SK-N-DZ (cell line): ENCODE measurements at places on chromosomes 7 and 10.

DNA sequence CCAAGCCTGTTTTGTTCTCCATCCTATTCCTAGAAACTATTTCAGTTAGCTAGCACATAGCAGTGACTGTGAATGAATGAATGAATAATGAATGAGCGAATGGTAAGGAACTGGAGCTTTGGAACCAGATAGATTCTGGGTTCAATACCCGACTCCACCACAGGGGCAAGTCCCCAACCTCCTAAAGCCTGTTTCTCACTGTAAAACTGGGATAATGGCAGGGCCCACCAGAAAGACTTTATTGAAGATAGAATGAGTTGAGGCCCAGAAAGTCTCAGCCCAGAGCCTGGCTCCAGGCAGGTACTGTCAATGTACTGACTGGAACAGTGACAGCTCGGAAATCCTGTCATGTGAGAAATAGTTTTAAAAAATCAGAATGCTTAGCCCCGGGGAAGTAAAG lies 1.1 kb upstream of the CDH23 start:
- DNase-seq = no peak

- DNase-seq = no peak
Measured at GRCh38 chr7:47474937-47475879, 106.7 kb downstream of the TNS3 start.

GRCh38 chr7:41005374-41005901 lies 697.5 kb downstream of the INHBA start:
- DNase-seq = no peak

GRCh38 chr7:47714669-47715607 lies 133.0 kb upstream of the TNS3 start:
- DNase-seq = no peak

DNA sequence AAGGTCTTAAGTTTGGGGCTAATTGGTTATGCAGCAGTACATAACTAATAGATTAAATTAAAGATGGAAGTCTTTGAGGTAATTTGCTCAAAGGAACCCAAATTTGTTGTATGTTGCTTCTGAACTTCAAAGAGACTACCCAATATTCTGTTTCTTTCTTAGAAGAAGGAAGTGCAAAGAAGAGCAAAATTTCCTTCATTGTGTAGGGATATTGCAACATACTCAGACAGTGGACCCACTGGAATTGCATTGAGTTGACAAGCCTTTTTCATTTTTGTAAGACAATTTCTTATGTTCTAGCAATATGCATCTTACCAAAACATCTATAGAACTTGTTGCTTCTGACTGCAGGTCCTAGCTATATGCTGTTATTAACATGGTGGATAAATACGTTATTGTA lies 527.8 kb downstream of the SH2D4B start:
- no peak for DNase-seq

DNA sequence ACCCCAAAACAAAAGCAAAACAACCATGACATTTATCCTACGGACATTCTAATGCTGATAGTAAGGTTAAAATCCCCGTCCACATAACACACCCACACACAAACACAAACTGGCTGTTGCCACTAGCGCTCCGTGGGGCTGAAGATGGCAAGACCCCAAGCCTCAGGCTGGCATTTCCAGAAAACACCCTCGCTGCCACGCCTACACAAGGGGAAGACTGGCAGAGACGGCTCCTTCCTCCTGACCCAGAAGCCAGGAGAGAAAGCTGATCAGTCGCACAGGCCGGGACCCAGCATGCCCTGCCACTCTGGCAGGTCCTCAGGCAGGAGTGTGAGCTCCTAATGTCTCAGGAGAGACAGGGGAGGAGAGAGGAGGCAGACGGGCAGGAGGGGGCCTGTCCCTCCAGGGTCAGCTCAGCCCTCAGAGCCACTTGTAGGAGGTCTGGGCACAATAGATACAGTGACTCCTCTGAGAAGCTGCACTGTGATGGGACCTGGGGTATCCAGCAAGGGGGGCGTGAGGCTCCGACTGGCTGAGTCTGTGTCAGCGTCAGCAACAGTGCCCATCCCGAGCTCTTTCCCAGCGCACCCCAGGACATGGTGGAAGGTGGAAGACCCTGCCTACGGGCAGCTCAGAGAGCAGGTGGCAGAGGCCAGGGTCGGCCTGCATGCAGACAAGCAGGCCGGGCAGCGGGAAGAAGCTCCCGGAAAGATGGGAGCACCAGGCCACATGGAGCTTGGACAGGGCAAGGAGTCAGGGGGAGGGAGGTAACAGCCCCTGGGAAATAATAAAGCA lies 326.9 kb downstream of the PTPRN2 start:
- DNase-seq = no peak

- no peak for DNase-seq
Measured at GRCh38 chr10:57102236-57102635, 741.2 kb upstream of the ZWINT start.

GRCh38 chr7:111083413-111083812 lies 7.5 kb upstream of the LRRN3 start:
- DNase-seq = no peak

DNA sequence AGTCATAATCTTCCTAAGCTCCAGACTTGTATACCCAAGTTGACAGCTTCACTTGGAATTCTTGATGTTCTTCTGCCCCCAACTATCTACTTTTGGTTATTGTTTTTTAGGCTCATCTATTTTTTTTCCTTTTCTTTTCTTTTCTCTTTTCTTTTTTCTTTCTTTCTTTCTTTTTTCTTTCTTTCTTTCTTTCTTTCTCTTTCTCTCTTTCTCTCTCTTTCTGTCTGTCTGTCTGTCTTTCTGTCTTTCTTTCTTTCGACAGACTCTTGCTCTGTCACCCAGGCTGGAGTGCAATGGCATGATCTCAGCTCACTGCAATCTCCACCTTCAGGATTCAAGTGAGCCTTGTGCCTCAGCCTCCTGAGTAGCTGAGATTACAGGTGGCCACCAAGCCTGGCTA lies 36.5 kb downstream of the KMT2E start:
- DNase-seq = no peak

GRCh38 chr7:135510592-135511183 lies 786 bp upstream of the CNOT4 start:
- DNase-seq = no peak

DNA sequence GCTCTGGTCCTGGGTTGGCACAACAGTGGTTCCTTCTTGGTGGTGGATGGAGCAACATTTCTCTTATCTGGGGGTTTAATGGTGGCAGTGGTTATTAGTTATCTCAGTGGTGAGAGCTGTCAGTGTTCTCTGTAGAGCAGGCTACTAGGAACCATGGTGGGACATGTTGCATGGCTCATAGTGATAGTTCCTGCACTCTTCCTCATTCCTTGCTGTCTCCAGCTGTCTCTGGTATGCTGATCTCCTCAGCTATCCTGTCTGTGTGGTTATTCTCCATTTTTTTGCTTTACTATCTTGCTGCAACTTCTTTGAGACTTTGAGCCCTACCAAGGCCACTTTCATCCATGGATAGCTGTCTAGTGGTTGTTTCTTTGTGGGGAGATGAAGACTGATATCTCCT lies 44.0 kb downstream of the CCDC7 start:
- no peak for DNase-seq

- no peak for DNase-seq
Measured at GRCh38 chr7:98323597-98324322, 42.3 kb downstream of the BRI3 start.

DNA sequence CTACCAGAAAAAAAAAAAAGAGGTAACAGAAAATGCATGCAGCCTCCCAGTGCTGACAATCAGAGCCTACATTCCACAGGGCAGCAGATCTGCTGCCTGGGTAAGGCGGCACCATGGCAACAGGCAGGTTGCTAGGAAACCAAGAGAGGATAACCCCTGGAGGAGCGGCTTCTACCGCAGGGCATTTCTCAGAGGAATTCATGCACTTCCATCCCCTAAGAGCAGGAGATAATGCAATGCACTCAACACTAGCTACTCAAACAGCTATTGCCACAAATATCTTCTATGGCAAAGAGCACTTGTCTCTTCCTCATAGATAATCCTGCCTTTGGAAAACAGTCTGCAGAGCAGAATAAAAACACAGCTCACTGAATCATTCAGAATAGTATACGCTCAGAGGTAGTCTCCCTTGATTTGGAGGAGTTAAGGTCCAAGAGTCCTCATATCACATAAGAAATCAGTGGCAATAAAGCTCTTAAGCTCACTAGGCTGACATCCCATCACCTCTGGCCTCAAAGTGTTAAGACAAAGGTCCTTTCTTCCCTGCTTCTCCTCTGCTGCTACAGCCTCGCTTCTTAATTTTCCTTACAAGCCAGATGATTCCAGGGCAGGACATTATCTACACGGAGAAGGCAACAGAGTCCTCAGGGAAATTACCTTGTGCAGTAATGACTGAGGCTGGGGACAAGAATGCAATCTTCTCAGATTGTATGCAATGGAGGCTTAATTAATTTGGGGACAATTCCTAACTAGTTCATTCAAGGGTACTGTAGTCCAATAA lies 10.7 kb downstream of the PSAP start:
- peak; percentile 94 for DNase-seq

DNA sequence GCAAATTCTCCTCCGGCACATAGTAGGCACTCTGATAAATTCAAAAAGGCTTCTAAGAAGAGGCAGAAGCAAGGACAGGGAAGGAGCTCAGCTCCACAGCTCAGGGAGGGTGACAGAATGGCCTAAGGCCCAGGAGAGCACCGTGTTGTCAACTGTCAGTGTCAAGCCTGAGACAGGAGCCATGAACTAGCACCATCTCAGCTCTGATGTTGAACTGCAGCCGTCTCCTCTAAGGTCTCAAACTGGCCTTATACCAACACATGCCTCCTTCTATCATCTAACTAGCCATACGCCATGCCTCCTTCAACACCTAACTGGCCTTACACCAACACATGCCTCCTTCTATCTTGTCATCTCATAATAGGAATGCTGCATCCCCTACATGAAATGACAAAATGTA lies 73.0 kb downstream of the IGF2BP3 start:
- no peak for DNase-seq

DNA sequence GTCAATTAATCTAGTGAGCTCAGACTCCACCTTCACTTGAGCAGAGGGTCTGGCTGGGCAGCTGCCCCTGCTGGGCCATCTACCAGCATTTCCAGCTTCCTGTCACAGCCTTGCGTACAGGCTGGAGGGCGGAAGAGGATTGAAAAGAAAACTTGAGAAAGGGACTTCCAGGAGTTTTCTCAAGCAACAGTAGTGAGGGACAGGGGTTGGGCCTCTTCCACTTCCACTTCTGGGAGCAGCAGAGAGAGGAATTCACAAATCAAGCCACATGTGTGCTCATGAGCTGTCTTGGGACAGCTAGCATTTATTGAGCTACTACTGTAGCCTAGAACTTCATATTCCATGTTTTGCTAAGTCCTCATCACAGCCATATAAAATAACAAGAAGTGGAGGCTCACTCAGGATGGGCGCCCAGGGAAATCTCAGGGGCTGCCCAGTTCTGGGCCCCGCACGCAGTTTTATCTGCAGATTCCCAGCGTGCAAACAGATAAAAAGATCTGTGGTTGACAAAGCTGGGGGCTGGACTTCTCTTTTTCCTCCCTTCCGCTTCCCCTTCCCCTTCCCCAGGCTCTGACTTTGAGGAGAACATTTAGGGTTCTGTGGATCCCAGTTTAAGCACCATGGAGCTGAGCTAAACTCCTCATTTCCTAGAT lies 135.8 kb downstream of the RGS10 start:
- no peak for DNase-seq

GRCh38 chr7:107494315-107494751 lies 24.5 kb downstream of the GPR22 start:
- DNase-seq = no peak

DNA sequence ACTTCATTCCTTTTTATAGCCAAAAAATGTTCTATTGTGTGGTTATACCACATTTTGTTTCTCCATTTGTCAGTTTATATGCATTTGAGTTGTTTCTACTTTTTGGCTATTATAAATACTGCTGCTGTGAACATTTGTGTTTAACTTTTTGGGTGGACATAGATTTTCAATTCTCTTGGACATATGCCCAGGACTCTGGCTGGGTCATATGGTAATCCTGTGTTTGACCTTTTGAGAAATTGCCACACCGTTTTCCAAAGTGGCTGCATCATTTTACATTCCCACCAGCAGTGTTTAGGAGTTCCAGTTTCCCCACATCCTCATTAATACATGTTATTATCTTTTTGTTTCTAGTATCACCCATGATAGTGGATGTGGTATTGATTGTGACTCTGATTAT lies 39.4 kb downstream of the CSGALNACT2 start:
- no peak for DNase-seq

GRCh38 chr7:4621396-4621795 lies 60.7 kb upstream of the FOXK1 start:
- DNase-seq = no peak

DNA sequence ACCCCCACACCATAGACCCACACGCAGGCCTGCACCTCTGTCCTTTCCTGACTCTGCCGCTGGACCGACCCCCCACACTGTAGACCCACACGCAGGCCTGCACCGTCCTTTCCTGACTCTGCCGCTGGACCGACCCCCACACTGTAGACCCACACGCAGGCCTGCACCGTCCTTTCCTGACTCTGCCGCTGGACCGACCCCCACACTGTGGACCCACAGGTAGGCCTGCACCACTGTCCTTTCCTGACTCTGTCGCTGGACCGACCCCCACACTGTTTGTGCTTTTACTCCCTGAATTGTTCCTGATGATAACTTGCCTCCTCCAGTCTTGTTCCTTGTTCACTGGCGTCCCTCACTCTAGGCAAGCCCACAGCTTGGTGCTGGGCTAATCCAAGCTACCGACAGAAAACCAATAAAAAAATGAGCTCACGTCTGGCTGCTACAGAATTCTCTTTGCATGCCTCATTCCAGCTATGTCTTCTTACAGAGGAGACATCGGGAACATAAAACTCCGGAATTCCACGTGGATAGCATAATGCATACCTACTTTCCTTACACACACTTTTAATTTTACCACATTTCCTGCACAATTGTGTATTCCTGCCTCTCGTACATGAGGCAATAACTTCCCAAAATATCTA lies 494.3 kb downstream of the PTPRN2 start:
- no peak for DNase-seq

GRCh38 chr10:89337484-89337883 lies 9.7 kb downstream of the IFIT3 start:
- no peak for DNase-seq

DNA sequence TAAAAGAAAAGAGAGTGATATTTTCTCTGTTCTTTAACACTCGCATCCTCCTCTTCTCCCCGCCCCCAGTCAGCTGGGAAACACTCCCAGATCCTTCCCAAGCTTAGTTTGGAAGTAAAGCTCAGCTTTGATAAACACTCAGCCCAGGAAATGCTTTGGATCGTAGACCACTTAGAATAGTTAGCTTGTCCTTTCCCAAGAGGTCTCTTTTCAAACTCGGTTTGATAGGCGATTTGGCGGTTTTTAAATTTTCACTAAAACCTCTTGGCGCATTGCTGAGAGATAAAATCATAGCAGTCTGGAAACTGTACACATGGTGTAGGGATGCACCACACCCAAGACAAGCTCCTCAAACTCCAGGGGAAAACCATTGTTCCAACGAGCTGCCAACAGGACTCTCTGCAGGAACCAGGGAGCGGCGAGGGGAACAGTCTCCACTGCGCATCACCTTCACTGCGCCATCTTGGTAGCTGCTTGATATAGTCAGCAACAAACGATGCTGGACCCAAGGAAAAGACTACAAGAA lies 22.3 kb downstream of the SMURF1 start:
- DNase-seq = no peak

GRCh38 chr10:60817398-60817805 lies 39.1 kb downstream of the CDK1 start:
- DNase-seq = no peak

- DNase-seq = no peak
Measured at GRCh38 chr10:5502571-5503476, 3.5 kb upstream of the CALML5 start.

- DNase-seq = no peak
Measured at GRCh38 chr7:19390795-19391194, 245.6 kb upstream of the FERD3L start.
